ENCODE measurements at places on chromosomes 12 and 14.

DNA sequence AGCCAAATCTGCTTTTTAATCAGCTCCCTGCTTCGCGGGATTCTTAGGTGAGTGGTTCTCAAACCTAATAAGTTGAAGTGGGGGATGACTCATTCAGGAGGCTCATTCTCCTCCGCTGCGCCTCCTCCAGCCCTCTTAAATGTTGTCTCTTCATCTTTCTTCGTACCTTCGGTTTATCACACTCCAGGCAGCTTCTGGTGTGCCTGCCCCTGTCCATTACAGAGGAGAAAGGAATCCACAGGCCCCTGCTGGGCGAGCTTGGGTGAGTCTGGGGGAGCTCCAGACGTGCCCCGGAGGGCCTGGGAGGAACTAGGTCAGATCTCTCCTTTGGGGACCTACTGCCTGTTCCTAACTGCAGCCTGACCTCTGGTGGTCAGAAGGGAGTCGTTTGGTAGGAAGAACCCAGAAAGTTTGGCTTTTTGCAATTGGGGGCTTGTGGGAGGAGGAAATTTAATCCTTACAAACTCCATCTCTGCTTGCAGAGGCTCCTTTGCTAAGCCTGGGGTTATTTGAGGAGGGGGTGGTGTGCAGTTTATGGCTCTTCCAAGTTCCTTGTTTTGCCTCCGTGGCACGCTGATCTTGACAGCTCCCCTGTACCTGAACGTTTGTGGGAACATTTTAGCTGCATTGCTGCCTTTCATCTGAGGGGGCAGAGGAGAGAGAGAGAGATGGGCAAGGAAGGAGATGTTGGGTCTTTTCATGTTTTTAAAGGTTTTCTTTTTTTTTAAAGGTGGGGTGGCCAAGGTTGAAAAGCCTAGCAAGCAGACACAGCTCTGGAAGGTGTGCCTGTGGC lies 84.1 kb upstream of the GNG2 start:
- peak; percentile 69 for DNase-seq

DNA sequence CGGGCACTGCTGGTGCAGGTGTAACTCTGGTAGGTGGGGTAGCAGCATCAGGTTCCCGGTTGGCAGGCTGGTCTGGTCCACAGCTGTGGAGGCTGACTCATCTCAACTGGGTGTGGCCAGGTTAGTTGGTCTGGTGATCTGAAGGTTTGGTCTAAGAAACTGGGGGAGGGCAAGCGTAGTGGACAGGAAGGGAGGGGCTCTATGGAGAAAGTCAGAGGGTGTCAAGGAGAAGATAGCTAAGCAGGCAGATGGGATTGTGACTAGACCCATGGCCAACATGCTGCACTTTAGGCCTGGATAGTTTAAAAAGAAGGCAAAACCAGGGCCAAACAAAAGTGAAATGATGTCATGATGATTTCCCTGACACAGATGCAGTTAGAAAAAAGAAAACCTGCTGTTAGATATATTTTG lies 7.9 kb downstream of the TRIM9 start:
- peak; percentile 32 for DNase-seq

GRCh38 chr14:61586544-61587055 lies 108.7 kb upstream of the HIF1A start:
- no peak for DNase-seq

- no peak for DNase-seq
Measured at GRCh38 chr12:49868449-49868848, 25.5 kb upstream of the BCDIN3D start.

GRCh38 chr12:66491853-66492252 lies 187.0 kb downstream of the GRIP1 start:
- no peak for DNase-seq

DNA sequence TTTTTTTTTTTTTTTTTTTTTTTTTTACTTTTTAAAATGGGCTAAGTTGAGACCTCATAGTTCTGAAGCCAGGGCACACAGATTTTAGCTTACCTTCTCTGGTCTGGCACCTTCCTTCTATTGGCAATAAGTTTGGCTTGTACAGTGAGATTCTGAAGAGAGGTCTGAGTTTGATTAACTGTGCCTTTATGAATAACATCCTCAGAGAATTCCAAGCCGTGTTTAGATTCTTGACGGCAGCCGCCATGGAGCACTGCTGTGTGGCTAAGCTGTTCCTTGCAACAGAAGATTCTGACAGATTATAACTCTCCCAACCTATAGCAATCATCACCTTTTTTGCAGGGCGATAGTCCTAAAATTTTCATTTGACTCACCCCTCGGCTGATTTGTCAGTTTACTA lies 354.9 kb upstream of the FAR2 start:
- DNase-seq: no peak

DNA sequence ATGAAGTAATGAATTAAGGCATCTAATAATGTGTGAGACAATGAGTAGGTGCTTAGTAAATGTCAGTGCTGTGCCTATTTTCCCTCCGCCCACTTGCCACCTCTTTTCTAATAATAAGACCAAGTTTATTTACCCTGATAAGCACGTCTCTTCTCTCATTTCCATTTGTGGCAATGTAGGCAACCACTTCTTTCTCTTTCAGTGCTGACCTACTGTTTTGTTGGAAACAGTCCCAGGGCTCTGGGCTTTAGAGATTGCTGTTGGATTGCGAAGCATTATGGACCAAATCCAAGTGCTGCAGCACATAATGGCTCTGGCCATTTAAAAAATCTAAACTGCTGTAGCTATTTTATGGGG lies 141.3 kb upstream of the PLEKHG7 start:
- peak; percentile 86 for DNase-seq

GRCh38 chr12:78386871-78387270 lies 477.7 kb upstream of the SYT1 start:
- DNase-seq: no peak

Data from H4 (cell line).